ENCODE measurements at places on chromosomes 1 and 21.

DNA sequence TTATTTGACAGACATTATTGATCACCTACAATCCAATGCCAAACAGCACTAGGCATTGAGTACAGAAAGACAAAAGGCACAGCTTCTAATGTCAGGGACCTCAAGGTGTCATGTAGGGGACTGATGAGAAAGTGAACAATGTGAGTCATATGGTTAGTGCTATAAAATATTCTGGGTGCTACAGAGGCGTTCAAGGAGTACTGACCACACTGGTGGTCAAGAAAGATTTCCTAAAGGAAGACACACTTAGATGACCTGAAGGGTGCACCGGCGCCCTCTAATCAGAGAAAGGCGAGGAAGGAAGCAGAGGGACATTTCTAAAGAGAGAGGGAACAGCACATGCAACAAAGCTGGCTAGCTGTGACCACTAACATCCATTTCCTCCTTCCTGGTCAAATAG, 64.9 kb upstream of the F3 start:
- no peak for DNase-seq

GRCh38 chr1:8340448-8340847, 22.5 kb downstream of the SLC45A1 start:
- no peak for DNase-seq

- DNase-seq, result no peak
Measured at GRCh38 chr21:38249256-38249655, 7.5 kb upstream of the KCNJ15 start.

GRCh38 chr1:59878370-59878769, 48.2 kb downstream of the CYP2J2 start:
- DNase-seq, result no peak

DNA sequence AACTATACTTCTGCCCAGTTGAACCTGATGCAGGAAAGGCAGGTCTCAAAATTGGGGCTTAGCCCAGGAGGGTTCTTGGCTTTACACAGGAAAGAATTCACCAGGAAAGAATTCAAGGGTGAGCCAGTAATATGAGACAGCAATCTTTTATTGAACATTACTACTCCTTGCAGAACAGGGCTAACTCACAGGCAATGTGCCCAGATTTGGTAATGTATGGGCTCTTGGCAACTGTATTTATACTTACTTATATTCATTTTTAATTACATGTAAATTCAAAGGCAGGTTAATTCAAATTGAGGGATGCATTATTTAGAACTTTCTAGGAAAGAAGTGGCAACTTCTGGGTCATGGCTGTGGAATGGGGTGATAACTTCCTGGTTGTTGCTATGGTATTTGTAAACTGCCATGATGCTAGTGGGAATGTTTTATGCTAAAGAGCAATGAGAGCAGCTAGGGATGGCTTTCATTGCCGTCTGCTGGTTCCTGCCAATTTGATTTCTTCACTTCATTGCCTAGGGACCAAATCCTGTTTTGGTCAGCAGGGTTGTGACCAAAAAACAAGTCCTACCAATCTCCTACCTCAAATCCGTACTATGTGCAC, 107.5 kb downstream of the CHRM3 start:
- no peak for DNase-seq

- peak; percentile 27 for DNase-seq
Measured at GRCh38 chr21:17513214-17514123, 626 bp downstream of the CXADR start.

DNA sequence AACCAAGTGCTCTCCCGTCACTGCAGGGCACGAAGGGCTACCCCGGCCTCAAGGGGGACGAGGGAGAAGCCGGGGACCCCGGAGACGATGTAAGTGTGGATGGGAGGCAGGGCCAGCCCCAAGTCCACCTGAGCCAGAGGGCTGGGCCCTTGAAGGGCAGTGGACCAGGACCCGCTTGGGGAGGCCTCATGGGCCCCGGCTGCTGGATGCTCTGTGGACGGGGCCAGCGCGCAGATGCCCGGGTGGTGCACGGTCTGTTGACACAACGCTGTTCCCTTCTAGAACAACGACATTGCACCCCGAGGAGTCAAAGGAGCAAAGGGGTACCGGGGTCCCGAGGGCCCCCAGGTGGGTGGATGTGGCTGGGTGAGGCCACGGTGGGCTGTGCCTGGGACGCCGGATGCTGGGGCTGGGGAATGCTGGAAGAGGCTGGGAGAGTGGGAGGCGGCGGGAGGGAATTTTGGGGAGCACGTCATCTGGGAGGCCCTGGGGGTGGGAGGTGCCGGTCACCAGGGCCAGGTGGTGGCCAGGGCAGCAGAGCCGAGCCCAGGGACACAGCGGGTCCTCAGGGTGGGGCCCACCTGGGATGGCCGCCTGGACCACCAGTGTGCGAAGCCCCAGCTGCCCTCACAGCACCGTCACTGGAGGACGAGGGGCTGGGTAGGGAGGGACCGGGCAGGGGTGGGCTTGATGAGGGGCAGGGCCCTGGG, 17.5 kb downstream of the COL6A1 start:
- no peak for DNase-seq

GRCh38 chr21:36237441-36237840, 80.8 kb downstream of the DOP1B start:
- DNase-seq, result no peak

- no peak for DNase-seq
Measured at GRCh38 chr1:20410503-20410902, 75.5 kb downstream of the CAMK2N1 start.

DNA sequence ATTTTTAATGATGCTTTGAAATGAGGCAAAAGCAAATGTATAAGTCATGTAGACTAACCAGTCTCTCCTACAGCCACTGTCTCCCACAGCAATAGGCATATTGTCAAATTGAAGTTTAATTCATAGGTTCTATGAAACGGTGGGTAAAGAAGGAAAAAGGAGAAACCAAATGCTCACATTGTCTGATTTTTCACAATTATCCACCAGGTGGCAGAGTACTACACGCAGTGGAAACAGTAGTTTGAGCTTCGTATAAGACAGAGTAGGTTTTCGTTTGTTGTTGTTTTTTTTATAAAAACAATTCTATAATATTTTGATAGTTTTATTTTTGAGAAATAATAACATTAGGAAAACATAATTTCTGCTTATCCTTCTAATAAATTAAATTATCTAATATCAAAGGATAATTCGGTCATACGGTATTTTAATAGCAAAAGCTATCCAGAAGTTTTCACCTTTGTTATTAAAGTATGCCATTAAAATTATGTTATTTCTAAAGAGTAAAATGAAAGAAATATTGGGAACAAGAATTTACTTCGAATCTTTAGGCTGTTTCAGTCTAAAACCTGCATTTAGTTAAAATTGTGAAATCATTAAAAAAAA, 39.1 kb downstream of the TYW3 start:
- DNase-seq, result peak; percentile 32

DNA sequence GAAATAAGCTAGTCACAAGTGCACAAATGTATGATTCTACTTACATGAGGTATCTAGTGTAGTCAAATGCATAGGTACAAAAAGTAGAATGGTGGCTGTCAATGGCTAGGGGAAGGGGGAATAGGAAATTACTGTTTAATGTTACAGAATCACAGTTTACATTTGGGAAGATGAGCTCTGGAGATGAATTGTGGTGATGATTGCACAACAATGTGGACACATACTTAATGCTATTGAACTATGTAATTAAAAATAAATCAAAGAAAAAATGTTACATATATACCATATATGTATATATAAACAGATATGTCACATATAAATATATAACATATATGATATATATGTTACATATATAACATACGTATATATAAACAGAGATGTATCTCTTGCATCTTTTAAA, 39.4 kb downstream of the VAV3 start:
- DNase-seq, result no peak

DNA sequence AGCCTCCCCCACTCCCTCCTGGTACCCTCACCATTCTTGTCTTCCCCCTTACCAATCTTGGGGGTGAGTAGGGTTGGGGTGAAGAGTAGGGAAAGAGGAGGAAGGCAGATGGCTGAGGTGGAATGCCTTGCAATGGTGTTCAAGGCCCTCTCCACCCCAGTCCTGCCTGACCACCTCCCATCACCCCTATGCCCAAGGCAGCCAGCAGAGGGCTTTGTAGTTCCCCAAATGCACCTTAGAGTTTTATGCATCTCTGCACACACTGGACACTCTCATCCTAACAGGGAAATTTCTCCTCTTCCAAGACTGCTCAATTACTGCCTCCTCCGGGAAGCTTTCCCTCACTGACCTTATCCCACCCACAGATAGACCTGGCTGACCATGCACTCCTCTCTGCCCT, 15.4 kb downstream of the KIF17 start:
- no peak for DNase-seq

DNA sequence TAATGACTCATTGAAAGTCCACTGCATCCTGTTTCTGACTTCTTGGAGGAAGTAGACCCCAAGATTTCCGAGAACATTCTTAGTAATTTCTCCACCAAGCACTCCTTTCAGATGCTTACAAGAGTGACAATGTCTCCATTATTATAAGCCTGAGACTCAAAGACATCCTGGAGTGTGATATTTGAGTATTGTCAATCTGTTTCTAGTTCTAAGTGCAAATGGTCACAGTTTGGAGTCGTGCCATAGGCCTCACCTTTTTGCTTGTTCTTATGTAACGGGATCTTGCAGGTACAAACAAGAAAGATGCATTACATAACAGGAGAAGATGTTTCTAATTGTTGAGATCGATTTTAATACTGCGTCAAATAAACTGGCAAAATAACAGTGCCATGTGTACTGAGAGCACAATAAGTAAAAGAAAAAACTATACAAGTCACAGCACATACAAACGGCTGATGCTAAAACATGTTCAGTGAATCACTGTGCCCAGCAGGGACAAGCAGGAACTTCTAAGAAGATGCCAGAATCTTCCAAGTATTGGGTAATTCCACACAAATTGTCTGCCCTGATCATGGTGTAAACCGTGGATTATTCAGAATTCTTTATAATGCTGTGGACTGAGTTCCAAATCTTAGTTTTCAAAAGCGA, 54.1 kb downstream of the CD2 start:
- DNase-seq, result no peak

- no peak for DNase-seq
Measured at GRCh38 chr1:167291539-167292185, 71.0 kb downstream of the POU2F1 start.

GRCh38 chr21:41398251-41398650, 27.8 kb upstream of the MX1 start:
- DNase-seq, result no peak

GRCh38 chr1:14949836-14950713, 203.5 kb upstream of the TMEM51 start:
- no peak for DNase-seq

DNA sequence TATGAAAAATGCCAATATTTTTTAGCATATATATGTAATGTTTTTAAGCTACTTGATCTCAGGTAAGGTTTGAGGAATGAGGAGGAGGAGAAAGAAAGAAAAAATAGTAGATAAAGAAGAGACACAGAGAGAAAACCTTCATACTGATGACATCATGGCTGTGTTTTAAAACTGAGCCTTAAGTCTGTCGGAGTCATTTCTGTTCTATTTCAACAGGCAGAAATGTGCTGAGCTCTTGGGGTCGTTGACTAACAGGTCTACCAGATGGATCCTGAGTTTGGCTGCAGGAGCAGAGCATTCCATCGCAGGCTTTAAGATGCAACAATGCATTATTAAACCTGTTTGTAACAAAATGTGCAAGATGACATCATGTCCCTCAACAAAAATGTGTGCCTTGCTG, 356.0 kb downstream of the TGFB2 start:
- no peak for DNase-seq

GRCh38 chr1:45545553-45546310, 4.9 kb upstream of the AKR1A1 start:
- no peak for DNase-seq

DNA sequence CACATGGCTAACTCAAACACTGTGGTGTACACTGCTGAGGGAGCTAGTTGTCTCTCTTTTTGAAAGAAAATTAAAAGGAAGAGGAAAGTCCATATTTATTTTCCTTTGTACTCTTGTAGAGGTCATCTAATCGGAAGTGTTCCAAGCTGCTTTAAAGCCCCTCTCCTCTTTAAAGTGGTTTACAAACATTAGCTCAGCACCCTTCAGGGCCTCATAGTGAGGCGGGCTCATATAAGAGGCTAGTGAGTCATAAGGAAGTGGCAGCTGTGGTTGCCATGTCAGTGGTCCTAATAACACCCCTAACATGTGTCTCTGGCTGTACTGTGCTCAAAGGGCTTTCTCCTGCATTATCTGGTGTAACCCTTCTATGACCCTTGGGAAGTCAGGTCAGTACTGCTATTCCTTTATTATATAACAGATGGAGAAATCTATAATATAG, 104.4 kb upstream of the SERBP1 start:
- no peak for DNase-seq

- no peak for DNase-seq
Measured at GRCh38 chr1:43522776-43523480, 7.8 kb upstream of the PTPRF start.

GRCh38 chr1:147741065-147741464, 19.3 kb downstream of the GJA5 start:
- DNase-seq, result no peak

DNA sequence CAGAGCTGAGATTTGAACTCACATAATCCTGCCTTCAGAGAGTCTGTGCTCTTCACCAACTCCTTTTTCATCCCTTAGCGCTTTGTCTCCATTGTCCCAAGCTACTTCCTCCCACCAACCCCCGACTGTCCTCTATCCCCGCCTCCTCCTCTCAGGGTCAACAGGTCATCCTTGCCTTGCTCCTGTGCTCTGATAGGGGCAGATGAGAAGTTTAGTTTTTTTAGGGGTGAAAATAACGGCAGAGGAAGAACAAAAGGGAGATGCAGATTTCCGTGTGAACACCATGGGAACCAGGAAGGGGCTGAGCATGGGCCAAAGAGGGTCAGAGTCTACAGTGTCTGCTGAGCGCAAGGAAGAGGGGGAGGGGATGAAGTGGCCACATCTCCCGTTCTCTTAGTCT, 31.9 kb downstream of the GLUL start:
- peak; percentile 16 for DNase-seq

GRCh38 chr1:27007909-27008582, 4.6 kb downstream of the TENT5B start:
- no peak for DNase-seq

GRCh38 chr1:110033421-110033820, 1.0 kb upstream of the STRIP1 start:
- DNase-seq, result no peak

- DNase-seq, result no peak
Measured at GRCh38 chr1:110880708-110881374, 7.9 kb downstream of the CD53 start.

DNA sequence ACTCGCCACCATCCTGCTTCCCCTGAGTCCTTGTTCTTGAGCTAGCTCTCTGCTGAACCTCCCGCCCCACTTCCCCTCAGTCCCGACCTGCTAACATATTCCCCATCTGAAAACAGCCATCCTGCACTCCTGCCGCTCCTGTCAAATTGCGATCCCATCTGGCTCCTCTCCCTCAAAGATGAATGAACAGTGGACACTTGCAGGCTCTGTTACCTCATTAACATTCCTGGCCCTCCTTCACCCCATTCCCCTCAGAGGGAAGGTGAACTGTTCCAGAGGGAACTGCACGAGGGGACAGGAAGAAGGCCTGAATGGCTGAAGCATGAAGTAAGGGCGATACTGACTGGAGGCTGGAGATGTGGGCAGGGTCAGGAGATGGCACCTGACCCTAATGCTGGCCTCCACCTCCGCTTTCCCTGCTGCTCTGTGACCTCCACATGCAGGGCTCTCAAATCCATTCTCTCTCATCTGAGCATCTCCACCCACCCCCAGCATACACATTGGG, 7.4 kb upstream of the CELSR2 start:
- no peak for DNase-seq

Measured in neural crest cell (in vitro differentiated cells).